ENCODE measurements at places on chromosomes 13 and 19.

DNA sequence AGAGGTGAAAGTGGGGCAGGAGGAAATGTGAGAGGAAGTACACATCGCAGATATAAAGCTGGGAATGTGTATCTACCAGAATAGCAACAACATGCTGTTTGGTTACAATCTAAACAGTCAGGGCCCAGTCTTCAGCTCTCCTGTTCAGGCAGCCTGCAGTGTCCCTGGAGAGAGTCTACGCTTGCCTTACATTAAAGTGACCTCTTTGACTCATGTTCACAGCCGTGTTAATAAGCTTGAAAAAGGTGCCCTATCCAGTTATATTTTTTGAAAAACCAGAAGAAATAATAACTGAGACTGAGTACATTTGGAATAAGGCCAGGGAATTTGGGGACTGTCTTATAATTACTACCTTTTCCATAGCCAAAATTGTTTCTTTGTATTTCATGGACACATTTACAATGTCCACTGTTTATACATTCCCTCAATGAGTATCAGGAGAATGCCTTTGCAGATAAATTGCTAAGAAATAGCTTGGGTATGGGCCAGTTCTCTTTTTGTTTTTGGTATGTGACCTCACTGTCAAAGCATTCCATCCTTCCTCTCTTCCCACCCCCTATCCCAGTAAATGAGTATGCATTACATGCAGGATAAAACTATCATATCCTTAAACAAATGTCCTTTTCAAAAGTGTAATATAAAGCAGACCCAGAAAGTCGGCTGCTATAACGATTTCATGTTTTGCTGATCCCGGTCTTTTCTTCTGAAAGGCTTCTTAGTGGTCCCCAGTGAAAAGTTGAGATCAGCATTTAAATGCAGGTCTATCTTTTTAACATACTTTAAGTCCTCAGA, 82.6 kb downstream of the PCDH9 start:
- peak; percentile 24 for DNase-seq

DNA sequence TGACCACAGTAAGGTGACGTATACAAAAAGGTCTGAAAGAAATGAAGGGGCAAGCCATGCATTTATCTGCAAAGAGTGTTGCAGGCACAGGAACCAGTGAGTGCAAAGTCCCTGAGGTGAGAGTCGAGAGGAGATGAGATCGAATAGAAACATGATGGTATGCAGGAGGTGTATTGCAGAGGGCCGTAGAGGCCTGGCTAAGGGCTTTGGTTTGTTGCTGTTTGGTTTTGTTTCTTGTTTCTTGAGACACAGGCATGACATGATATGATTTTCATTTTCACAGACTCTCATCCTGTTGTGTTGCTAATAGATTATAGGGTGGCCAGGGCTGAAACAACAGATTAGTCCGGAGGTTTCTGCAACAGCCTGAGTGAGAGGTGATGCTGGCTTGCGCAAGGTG, 80.4 kb downstream of the HSPH1 start:
- no peak for DNase-seq

- no peak for DNase-seq
These were observed 2.5 kb downstream of the CAMSAP3 start for GRCh38 chr19:7598180-7598579.

GRCh38 chr13:21124852-21125251, 51.5 kb downstream of the SKA3 start:
- DNase-seq = peak; percentile 35

DNA sequence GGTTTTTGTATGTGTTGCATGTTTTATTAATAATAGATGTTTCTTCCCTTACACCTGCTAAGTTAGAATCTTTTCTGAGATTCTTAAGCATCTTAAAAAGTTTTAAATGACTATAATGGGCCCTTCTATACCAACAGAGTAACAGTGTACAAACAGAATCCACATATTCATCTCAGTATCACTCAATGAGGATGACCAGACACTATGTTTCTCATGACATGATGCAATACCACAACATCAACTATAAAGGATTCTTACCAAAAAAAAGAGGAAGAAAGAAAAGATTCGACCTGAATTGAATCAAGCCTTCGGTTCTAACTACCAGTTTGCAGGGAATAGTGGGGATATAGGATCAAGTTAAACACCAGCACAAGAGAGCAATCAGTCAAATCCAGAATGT, 56.5 kb downstream of the INTS6 start:
- DNase-seq = no peak

GRCh38 chr13:50691681-50692263, 151.7 kb downstream of the DLEU7 start:
- DNase-seq = no peak

DNA sequence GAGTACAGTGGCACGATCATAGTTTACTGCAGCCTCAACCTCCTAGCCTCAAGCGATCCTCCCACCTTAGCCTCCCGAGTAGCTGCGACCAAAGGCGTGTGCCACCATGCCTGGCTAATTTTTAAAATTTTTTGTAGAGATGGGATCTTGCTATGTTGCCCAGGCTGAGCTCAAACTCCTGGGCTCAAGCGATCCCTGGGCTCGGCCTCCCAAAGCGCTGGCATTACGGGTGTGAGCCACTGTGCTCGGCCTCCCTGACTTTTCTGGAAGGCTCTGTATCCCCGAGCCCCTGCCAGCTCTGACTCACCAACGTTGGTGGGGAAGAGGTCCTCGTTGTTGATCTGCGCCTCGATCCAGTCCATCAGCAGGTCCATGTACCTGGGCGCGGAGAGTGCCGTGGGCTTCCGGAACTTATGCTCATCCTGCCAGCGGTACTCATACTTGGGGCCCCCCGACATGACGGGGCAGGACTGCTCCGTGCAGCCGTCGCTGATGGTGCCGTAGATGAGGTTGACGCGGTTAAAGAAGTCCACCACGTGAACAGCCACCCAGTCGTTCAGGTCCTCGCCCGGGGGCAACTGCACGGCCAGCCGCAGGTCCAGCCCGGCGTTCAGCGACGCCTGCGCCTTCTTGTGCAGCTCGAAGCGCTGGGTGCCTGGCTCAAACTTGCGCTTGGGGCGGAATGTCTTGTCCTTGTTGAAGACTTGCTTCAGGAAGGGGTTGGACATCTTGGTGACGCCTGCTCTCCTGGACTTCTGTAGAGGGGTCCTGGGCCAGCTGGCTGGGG, 18.1 kb downstream of the MOB3A start:
- DNase-seq = no peak

DNA sequence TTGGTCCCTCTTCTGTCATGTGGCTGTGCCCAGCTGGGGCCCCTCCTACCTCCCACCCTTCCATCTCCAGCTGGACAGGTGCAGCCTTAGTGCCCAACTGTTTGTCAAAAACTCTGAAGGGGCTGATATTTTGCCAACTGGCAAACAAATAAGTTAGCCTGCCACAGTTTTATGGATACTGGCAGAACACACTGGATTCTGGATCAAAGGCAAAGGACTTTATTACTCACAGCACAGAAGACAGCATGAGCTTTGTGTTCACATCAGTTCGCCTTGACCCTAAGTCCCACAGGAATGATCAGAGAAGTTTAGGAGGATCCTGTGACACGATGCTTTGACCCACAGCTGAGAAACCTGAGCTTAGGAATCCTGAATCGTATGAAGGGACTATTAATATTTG, 16.4 kb downstream of the KLK2 start:
- DNase-seq = no peak

DNA sequence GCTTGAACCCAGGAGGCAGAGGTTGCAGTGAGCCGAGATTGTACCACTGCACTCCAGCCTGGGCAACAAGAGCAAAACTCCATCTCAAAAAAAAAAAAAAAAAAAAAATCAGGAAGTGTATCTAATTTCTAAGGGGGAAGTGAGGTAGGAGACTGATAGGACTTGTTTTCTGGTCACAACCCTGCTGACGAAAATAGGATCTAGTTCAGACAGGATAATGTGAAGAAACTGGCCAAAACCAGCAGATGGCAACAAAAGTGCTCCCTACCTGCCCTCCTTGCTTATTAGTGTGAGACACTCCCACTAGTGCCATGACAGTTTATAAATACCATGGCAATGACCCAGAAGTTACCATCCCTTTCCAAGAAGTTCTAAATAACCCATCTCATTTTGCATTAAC, 36.0 kb upstream of the KPNA3 start:
- no peak for DNase-seq

- DNase-seq = no peak
These were observed 1.8 kb upstream of the DIAPH3 start for GRCh38 chr13:60165391-60166099.

DNA sequence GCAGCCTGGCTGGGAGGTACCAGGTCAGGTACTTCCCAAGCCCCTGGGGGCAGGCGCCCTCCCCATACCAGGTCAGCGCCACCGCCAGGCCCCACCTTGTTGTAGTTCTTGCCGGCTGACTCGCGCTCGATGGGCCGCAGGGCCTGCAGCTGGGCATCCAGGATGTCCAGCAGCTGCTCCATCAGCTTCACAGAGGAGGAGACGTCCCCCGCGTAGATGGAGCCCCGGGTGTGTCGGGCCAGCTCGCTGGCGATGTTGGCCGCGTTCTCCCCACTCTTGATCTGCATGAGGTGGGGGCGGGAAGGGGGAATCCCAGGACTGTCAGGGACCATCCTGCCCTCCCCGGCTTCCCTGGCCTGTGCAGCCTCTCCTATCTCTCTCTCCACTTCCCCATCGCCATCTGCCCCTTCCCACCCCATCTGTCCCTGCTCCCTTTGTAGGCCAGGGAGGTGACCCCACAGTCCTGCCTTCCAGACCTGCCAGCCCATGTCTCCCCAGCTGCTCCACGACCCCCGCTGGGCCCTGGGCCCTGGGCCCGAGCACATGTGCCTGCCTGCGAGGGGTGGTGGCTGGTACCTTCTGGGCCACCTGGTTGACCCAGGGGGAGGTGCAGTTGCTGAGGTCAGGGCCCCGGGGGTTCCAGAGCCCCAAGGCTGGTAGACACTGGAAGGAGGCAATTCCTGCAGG, 23.8 kb upstream of the ASF1B start:
- DNase-seq = no peak

DNA sequence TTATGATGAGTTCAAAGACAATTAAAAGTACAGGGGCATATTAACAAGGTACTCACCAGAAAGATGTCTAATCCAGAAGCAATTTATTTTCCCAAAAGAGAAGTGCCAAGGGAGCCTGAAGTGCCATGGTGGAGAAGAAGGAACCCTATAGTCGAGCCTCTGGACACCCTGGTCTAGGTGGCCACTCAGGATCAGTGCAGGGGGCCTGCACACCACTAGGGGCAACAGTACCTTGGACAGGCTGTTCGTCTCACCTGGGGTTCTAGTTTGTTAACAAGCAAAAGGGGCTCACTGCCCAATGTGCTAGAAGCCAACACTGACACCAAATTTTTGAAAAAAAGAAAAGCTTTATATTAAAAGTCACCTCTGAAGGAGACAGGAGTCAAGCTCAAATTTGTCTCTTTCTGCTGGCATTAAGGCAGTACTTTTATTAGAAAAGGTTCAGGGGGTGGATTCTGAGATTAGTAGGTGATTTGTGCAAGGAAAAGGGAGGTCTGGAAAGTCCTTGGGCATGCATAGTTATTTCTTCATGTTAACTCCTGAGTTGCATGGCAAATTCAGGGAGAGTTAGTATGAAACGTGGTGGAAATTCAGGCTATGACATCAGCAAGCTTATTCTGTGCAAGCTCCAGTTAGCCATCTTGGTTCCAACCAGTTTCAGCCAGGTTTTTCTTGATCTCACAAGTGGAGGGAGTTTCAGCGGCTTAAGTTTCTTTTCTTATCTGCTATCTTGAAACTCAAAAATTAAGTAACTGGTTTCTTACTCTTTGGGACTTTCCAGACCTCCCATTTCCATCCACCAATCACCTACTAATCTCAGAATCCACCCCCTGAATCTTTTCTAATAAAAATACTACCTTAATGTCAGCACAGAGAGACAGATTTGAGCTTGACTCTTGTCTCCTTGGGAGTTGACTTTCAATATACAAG, 884 bp upstream of the CBY2 start:
- no peak for DNase-seq

GRCh38 chr13:71860547-71861138, 6.4 kb downstream of the DACH1 start:
- no peak for DNase-seq

- DNase-seq = no peak
These were observed 955 bp downstream of the ZNF274 start for GRCh38 chr19:58183817-58184215.
